Posterior cingulate gyrus (tissue), 11 donors: ENCODE measurements at places on chromosomes 1 and 21.

DNA sequence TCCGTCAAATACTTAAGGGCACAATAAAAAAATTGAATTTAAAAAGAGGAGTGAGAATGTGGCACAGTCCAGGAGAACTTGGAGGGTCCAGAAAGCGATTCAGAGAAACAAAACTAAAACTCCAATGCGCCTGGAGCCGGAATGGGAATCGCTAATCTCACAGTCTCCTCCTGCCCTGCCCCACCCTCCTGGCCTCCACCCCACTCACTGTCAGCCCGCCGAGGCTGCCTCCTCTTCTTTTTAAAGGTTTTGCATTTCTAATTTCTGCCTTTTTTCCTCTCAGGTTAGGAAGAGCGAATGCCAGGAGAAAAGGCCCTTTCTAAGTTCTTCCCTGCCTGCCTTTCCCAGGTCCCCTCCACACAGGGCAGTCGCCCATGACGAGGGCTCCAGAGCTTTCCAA, 135.3 kb downstream of the ZBTB18 start:
- DNase-seq = no peak

DNA sequence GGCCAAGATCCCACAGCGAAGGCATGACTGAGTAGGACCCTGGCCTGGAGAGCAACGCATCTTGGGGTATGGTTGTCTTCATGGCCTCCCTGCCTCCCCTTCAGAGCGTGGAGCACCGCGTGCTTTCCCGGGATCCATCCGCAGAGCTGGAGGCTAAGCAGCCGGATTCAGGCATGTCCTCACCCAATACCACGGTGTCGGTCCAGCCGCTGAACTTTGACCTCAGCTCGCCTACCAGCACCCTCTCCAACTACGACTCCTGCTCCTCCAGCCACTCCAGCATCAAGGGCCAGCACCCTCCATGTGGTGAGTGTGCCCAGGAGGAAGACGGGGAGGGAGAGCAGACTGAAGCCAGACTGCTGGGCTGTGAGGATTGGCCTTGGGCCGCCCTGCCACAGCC, 19.8 kb downstream of the ESPN start:
- DNase-seq = no peak

GRCh38 chr1:84344286-84344685, 42.8 kb downstream of the SAMD13 start:
- DNase-seq = no peak

DNA sequence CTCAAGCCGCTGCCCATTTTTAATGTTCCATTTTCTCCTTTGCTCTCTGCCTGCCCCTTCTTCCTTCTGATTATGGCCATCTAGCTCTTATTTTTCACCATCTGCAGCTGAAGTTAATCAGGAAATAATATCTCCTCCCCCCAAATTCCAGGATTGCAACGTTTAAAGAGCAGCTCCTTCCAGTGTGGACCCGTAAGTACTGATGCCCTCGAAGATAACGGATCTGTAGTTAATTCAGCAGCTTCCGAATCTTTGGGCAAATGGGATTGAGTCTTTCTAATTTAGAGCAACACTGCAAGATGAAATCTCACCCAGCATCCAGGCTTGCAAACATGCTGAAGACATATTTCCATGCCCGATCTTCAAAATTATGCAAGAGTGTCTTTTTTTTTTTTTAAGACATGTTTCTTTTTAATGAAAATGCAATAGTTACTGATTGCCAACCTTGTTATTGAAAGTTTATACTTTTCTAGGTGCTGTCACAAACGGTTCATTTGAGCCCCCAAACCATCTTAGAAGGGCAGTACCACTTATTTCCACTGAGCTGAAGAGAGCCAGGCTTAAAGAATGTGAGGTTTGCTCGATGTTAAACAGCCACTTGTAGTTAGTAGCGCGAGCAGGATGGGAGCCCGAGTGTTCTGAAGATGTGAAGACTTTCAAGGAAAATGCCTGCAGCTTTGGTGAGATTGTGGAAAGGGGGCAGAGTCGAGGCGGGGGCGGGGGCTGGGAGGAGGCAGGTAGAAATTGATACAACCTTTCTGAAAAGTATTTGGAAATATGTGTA, 10.9 kb upstream of the RCAN3 start:
- no peak for DNase-seq

DNA sequence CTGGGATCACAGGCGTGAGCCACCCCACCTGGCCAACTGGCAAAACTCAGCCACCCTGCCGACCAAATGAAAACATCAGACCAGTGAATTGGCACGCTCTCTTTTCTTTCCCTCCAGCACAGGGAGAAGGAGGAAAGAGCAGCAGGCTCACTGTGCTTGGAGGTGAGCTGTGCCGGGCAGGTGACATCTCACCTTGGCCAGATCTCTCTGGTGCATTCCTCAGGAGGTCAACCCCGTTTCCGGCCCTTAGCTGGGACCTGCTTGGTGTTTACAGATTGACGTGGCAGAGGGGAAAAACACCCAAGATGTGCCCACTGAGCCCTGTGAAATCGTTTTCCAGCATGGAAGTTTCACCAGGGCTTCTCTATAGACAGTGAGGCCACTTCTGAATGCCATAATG, 45.1 kb downstream of the TMEM51 start:
- peak; percentile 34 for DNase-seq

GRCh38 chr1:75614399-75614756, 3.5 kb upstream of the SLC44A5 start:
- no peak for DNase-seq

DNA sequence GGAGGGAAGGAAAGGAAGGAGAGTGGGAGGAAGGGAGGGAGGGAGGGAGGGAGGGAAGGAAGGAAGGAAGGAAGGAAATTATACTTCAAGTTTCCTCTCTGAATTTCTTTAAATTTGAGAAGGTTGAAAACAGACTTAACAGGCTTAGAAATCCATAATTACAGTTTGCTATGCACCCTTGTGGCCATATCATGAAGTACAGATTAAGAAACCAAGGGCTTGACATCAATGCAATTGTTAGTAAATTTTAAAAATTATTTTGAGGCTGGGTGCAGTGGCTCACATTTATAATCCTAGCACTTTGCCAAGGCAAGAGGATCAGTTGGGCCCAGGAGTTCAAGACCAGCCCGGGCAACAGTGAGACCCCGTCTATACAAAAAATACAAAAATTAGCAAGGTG, 14.4 kb downstream of the ANP32E start:
- no peak for DNase-seq

GRCh38 chr1:29670752-29671151, 434.4 kb downstream of the PTPRU start:
- DNase-seq = no peak

DNA sequence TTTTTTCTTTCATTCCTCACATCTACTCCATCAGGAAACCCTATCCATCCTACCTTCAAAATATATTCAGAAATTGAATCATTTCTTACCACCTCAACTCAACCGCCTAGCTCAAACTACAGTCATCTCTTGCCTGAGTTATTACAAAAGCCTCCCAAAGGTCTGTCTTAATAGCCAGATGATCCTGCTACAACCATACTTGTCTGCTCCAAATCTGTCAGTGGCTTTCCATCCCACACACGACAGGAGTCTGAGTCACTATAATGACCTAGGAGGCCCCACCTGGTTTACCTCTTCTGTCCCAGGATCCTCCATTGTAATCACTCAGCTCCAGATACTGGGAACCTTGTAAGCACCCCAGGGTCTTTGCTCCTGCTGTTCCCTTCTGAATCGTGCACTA, 37.1 kb upstream of the IL12RB2 start:
- DNase-seq = no peak

GRCh38 chr1:21624571-21625389, 44.4 kb downstream of the RAP1GAP start:
- DNase-seq = peak; percentile 94
